ENCODE measurements at places on chromosomes 7 and 10. TPM values are rescaled to one million over a fixed set of nuclear protein-coding genes. Genes with fewer than 3 reads are reported as not detected.

- no peak for DNase-seq
These were observed 60.2 kb upstream of the FAM133B start for GRCh38 chr7:92650391-92650790.

Gene LRRD1
- not detected for total RNA-seq

DNA sequence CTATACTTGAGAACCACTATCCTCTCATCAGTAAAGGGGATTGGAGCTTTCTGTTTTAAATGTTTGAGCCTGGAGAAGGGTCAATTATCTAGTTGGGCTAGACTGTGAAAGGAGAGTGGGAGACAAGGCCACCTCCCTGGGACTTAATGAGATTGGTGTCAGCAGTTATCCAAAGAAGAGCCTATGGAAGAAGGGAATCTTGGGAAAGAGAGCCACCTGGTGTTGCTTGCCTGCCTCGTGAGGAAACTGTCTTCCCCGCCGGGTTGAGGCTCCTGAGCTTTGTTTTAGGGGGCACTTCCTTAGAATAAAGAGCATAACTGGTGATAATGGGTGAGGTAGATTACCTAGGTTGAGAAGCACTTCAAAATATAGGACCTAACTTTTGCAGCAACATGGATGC, 32.0 kb upstream of the ABCB4 start:
- DNase-seq, result no peak

GRCh38 chr10:97076781-97077180, 109.0 kb downstream of the SLIT1 start:
- no peak for DNase-seq

Gene ANKRD1
- 1,966 TPM for total RNA-seq

- DNase-seq, result no peak
These were observed 10.3 kb downstream of the FLNC start for GRCh38 chr7:128840326-128841170.

Gene RASA4B
- 1.3 TPM for total RNA-seq

DNA sequence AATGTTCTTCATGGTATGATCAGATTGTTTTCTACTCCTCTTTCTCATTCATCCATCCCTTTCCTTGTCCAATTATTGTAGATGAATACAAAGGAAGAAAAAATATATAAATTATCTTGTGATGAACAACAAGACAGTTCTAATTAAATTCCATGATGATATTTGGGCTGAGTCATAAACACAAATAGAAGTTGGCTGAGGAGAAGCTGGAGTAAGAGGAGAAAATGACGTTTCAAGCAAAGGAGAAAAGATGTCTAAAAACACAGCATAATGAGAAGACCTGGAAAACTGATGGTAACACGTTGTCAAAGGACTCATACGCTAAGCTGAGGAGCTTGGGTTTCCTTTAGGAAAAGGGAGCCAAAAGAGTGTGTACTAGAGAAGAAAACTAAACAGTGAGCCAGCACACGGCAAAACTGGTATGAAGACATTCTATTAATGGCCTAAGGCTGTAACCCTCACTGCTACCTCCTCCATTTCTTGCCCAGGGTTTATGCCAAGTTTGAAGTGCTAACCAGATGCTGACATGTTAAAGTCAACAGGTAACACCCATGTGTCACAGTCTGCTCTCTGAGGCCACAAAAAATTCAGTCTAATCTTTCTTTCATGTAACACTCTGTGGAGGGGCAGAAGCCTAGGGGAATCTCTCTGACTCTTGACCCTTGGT, 26.1 kb downstream of the ZFAND4 start:
- no peak for DNase-seq

Gene FAM237B
- total RNA-seq, result not detected
